ENCODE measurements at places on chromosomes 7 and 10.

GRCh38 chr10:102735065-102735562 lies 8.6 kb upstream of the WBP1L start:
- no peak for DNase-seq

GRCh38 chr10:120270906-120271305 lies 186.1 kb upstream of the PLPP4 start:
- no peak for DNase-seq

- DNase-seq: no peak
Measured at GRCh38 chr10:33674491-33674890, 340.0 kb upstream of the NRP1 start.

DNA sequence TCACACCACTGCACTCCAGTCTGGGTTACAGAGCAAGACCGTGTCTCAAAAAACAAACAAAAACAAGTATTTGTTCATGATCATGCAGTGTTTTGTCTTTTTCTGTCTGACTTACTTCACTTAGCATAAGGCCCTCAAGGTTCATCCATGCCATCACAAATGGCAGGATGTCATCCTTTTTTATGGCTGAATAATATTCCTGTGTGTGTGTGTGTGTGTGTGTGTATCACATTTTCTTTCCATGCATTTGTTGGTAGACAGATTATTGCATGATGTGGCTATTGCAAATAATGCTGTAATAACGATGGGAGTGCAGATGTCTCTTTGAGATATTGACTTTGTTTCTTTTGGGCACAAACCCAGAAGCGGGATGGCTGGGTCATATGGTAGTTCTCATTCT lies 14.3 kb upstream of the MNX1 start:
- no peak for DNase-seq

GRCh38 chr10:79193694-79194382 lies 125.1 kb downstream of the ZMIZ1 start:
- DNase-seq: no peak

GRCh38 chr7:129774359-129774758 lies 162.8 kb downstream of the NRF1 start:
- DNase-seq: no peak

- DNase-seq: no peak
Measured at GRCh38 chr7:103150192-103150591, 1.3 kb upstream of the NAPEPLD start.

- DNase-seq: no peak
Measured at GRCh38 chr7:157445246-157445955, 108.6 kb downstream of the DNAJB6 start.

DNA sequence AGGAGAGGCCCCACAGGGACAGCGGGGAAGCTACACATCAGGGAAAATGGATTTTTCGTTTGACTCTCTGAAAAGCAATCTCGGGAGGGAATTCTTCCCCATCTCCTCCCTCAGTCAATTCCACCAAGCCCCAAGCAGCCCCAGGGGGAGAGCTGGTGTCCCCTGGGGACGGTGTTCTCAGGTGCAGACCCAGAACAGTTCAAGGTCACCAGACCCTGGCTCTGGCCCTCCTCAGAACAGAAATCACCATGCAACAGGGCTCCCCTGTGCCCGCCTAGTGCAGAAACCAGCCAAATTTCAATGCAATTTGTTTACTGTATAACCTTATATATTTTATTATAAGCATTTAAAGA lies 34.1 kb downstream of the GSDME start:
- DNase-seq: no peak

- no peak for DNase-seq
Measured at GRCh38 chr7:43139137-43139536, 26.7 kb downstream of the HECW1 start.

DNA sequence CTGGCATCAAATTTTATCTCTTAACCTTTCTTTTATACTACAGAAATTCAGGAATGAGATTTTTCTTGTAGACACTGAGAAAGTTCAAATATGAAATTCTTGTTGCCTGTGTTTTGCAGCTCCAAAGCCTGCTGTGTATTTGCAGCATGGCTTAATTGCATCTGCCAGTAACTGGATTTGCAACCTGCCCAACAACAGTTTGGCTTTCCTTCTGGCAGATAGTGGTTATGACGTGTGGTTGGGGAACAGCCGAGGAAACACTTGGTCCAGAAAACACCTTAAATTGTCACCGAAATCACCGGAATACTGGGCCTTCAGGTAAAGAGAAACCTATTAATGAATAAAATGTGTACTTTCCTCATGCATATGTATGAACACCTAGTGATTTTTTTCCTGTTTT lies 24.8 kb downstream of the LIPK start:
- DNase-seq: no peak

DNA sequence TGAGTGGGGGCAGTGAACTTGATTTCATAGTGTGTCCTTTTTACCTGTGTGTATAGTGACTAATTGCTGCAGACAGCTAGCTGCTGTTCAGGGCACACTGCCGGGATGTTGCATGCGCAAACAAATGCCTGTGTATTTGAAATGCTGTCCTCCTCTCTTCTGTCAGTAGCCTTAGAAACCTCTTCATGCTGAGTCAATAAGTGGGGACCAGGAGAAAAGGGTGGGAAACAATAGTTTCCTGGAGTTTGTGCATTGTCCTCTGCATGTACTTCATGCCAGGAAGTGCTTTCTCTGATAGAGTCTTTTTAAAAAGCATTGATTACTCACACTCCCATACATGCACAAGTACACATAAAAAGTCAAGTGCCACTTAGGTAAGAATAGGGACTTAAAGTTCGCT lies 1183.7 kb upstream of the CELF2 start:
- no peak for DNase-seq

DNA sequence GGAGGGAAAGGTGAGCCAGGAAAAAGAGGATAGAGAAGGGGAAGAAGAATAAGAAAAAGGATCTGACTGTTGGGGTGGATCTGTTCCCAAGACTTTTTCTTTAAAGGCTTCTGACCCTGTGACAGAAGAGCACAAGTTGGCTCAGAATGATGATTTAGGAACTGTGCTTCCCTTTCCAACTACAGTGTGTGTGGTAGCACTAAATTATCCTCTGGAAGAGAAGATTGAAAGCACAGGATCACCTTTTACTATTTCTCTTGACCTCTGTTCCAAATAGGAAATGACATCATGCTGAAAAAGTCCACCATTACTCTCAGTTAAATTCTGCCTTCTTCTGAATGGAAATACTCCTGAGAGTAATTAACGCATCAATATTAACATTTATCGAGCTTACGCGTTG lies 47.2 kb downstream of the VAX1 start:
- no peak for DNase-seq

DNA sequence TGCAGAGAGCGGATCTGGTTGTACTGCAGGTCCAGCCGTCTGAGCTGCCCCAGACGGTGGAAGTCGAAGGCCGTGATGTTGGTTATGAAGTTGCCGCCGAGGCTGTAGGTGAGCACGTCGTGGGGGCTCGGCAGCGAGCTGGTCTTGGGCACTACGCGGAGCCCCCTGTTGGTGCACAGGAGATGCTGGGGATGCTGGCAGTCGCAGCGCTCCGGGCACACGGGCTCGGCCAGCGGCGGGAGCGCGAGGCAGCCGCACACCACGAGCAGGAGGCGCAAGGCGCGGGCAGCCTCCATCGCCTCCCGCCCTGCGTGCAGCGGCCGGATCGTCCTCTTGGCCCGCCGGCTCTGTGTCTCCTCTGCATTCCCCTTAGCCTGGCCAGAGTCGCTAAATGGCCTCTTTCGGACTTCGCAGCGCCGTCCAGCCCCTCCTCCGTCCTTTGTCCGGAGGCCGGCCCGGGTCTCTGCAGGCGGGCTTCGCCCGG lies 337 bp downstream of the TRIL start:
- DNase-seq: peak; percentile 61

- DNase-seq: no peak
Measured at GRCh38 chr7:32470871-32471270, 19.3 kb downstream of the LSM5 start.

DNA sequence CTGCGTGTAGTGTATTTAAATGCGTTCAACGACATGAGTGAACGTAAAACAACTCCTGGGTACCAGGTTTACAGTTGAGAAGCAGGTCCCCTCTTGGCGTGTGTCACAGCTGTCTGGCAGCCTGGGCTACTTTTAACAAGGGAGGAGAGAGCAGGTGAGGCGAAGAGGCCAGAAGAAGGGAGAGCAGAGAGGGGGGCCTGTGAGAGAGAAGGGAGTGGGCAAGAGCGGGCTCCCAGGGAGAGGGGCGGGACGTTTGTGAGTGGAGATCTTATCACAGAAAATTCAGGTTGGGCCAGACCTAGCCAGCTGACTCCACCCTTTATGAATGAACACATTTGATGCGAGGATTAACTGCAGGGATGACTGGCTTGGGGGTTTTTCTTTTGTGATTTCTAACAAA lies 154.0 kb downstream of the CAMK1D start:
- DNase-seq: no peak

- no peak for DNase-seq
Measured at GRCh38 chr7:78377532-78377931, 579.0 kb downstream of the PHTF2 start.

GRCh38 chr7:29234438-29234837 lies 39.9 kb downstream of the CHN2 start:
- DNase-seq: no peak

GRCh38 chr10:4243651-4244050 lies 458.6 kb upstream of the KLF6 start:
- DNase-seq: no peak

DNA sequence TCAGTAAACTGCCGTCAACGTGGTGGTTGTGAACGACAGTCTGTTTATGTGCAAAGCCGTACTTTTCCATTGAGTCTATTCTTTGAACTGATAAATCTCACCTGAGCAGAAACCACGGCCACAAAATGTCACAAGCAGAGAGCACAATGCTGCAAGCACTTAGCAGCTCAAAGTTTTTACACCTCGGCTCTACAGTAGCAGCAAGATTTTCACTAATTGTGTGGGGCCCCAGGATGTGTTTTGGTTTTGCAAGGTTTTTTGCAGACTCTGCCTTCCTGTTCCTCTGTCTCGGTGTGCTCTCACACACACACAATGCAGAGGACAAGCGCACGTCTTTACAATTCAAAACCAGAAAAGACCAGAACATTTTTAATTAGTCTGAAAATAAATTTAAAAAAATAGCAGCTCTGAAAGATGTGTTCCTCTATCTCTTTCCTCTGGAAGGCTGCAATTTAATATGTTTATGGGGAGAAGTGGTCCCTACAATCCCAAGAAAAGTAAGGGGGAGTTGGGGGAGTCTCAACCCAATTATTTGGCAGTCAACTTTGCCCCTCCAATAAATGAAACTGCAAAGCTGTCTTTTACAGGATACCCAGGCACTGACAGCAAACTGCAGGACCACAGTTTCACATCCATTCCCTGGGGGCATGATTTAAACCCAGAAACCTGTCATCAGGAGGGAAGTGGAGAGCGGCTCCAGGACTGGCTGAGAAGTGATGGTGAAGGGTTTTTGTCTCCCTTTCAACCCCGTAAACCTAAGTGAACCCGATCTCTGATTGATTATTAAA lies 73.8 kb upstream of the SFMBT2 start:
- no peak for DNase-seq

DNA sequence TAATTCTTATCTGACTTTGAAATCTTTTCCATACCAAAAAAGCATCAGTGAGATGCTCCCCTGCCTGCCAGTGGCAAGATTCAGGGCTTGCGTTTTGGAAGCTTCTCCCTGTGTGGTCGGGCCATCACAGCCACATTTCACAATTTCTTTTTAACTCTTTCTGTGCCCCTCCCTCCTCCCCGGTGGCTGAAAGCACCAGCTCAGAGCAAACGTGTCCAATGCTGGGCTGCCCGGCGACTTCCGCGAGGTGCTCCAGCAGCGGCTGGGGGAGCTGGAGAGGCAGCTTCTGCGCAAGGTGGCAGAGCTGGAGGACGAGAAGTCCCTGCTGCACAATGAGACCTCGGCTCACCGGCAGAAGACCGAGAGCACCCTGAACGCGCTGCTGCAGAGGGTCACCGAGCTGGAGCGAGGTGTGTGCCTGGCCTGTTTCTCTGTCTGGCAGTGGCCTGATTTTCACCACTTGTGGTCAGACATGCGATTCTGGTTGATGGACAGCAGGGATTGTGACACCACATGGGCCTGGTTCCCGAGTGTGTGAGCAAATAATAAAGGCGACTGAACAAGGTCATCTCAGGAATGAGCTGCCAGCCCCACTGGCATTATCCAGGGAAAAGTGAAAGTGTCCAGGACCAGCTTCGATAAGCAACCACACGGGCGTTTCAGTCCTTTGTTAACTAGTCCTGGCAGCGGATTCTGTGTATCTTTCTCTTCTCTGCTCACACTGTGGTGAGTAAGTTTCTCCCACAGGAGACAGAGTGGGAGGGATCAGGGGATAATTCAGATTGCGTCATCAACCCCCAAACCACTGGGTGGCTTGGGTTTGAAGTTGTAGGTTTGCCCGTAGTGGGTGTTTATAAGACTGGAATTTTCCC lies 2.6 kb downstream of the NPTX2 start:
- DNase-seq: no peak

- no peak for DNase-seq
Measured at GRCh38 chr7:94848531-94848930, 58.9 kb upstream of the PPP1R9A start.

DNA sequence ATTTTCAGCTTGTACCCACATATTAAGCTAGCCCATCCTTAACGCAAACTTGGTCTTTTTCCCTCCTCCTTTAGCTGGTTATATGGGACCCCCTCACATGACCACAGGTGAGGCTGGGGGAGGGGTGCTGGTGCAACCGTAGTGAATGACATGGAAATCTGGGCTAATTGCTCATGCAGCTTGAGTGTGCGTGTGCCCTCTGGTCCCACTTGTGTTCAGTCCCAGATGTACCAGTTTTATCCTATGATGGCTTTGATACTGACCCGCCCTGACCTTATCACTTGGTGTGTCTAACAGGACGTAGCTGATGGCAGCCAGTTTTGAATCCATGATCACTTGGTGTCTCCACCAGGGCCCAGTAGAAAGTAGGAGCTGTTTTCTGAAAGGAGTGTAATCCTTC lies 5.1 kb upstream of the ZC3HAV1 start:
- DNase-seq: no peak

GRCh38 chr10:36779238-36779846 lies 346.1 kb upstream of the ANKRD30A start:
- peak; percentile 49 for DNase-seq

- DNase-seq: no peak
Measured at GRCh38 chr10:65811931-65812525, 1113.8 kb upstream of the LRRTM3 start.

- DNase-seq: no peak
Measured at GRCh38 chr10:454860-455259, 234.6 kb downstream of the DIP2C start.

DNA sequence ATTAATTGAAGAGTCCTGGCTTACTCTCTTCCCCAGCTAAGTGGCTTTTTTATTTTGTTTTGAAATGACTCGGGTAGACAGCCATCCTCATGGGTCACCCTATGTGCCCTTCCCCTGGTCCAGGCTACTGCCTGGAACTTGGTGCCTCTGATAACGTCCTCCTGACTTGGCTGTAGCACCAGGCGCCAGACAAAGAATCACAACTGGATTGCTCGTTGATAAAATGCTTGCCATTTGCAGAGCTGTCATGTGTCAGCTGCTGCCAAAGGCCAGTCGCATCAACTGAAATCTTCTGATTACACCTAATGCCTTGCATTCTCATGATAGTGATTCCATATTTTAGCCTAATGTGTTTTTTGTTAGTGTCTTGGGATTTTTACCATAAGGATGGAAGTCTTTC lies 27.4 kb upstream of the ABLIM1 start:
- DNase-seq: no peak

Data from frontal cortex (tissue), 4 donors.